Stimulated activated CD4-positive, alpha-beta T cell treated with anti-CD3 and anti-CD28 coated beads, Interleukin-12 subunit alpha, Interleukin-12 subunit beta, amount 100 ng/mL, for 24 hours (primary cell): ENCODE measurements at places on chromosomes 16 and 17.

GRCh38 chr16:83813823-83814658 is 6.3 kb downstream of the HSBP1 start:
- DNase-seq: no peak

- no peak for DNase-seq
Measured at GRCh38 chr16:6852643-6853225, 479.9 kb upstream of the RBFOX1 start.

- no peak for DNase-seq
Measured at GRCh38 chr17:82216301-82217119, 3.9 kb upstream of the CCDC57 start.

DNA sequence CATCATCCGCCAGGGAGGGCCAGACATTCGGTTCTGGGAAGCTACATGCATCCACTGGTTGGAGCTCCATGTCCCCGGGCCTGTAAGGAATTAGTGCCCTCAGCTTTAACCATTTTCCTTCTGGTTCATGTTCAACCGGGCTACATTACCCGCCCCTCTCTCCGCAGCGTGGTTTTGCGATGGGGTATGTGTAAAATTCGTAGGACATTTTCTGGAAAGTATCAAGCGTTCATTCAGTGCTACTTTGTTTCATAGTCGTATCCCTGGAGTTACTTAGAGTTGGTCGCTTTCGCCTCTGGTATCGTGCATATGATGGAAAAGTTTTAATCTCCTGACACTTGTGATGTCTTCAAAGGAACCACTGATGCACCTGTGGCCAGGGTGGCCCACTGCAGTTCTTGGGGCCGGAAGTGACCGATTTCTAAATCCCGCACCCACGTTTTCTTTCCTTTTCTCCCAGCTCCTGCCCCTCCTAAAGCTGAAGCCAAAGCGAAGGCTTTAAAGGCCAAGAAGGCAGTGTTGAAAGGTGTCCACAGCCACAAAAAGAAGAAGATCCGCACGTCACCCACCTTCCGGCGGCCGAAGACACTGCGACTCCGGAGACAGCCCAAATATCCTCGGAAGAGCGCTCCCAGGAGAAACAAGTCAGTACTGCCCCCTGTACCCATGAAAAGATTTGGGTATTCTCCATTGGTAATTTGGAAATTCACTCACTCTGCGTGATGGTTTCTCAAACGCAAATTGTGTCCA is 637 bp downstream of the RPL23A start:
- no peak for DNase-seq

DNA sequence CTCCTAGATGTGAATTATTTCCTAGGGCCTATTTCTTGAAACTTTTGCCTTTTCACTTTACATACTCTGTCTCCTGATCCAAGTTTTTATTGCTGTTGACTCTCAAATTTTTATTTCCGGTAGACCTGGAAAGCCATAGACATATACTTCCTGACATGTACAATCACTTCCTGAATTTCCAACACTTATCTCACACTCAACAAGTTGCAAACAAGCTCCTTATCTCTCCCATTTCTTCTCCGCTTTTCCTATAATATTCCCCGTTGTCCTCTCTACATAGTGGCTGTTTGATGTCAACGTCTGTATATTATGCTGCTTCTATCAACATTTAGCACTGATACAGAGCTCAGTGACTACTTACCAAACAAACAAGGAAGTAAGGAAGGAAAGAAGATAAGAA is 59.3 kb downstream of the IKZF3 start:
- no peak for DNase-seq

- no peak for DNase-seq
Measured at GRCh38 chr17:3037259-3037658, 26.1 kb downstream of the OR1D5 start.
